ENCODE measurements at places on chromosomes 4 and X. TPM values are rescaled to one million over a fixed set of nuclear protein-coding genes. Genes with fewer than 3 reads are reported as not detected.

DNA sequence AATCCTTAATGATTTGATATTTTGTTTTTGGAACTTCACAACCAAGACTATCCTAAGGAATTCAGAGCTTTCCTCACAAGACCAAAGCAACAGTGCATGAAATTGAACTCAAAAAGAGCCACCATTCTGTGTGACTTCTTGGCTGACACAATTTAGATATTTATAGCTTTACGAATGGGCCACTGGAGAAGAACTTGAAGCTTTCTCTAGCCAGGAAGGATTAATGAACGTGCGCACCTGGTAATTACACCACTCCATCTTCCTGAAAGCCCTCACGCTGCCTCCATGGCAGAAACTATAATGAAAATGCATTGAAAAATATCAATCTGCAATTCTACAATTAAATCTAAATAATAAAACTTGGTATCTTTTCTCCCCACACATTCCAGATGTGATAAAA lies 1057.8 kb downstream of the DMD start:
- DNase-seq, result no peak

DNA sequence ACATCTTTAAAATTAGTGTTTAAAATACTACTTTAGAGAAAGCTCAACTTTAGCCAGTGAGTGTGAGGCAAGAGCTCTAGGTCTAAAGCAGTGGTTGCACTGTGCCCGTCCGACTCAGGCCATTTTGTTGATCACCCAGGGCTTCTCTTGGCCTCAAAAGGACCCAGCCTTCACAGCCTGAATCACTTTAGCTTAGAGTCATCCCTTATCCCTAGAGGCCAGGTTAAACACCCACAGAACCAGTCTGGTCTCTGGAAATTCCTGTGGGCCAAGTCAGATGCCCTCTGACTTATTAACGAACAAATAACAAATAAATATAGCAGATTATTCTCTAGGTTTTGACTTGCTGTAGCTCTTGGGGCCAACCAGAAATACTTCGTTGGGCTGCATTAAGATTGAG lies 102.3 kb downstream of the WWC2 start:
- DNase-seq, result no peak

SYP gene
- 11.0 TPM for total RNA-seq

SYN1 gene
- total RNA-seq, result 2.7 TPM

CT45A2 gene
- total RNA-seq, result not detected

- DNase-seq, result no peak
These were observed at the start of gene PDGFC for GRCh38 chr4:156971676-156972378. Gene PDGFC, minus strand, starts transcription at chr4:156971799. Its CDS starts 896 bp downstream, at chr4:156970903.

TLR10 gene
- not detected for total RNA-seq

DNA sequence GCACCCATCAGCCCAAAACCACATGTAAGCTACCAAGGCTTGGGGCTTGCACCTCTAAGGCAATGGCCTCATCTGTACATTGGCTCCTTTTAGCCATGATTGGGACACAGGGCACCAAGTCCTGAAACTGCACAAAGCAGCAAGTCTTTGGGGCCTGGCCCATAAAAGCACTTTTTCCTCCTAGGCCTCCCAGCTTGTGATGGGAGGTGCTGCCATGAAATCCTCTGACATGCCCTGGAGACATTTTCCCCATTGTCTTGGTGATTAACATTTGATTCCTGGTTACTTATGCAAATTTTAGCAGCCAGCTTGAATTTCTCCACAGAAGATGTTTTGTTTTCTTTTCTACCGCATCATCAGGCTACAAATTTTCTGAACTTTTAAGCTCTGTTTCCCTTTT lies 58.5 kb upstream of the PABPC4L start:
- DNase-seq, result no peak

DNA sequence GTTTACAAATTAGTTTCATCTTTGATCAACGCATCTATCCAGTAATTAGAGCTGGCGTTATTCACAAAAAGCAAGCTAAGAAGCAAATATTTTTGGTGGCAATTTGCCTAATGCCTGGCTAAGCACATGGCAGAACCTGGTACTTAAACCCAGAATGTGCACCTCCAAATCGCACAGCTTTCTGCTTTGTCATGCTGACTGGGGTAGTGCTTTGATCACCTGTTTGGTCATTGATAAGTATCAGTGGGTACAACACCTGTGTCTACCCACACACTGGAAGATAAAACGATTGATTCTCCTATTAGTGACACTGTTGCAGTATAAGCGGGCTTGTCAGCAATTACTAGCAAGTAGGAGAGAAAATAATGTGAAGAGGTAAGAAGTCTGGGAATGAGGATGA lies 1.9 kb downstream of the NUDT6 start:
- no peak for DNase-seq

- DNase-seq, result no peak
These were observed 178.4 kb upstream of the BMP3 start for GRCh38 chr4:80852061-80852460.

DNA sequence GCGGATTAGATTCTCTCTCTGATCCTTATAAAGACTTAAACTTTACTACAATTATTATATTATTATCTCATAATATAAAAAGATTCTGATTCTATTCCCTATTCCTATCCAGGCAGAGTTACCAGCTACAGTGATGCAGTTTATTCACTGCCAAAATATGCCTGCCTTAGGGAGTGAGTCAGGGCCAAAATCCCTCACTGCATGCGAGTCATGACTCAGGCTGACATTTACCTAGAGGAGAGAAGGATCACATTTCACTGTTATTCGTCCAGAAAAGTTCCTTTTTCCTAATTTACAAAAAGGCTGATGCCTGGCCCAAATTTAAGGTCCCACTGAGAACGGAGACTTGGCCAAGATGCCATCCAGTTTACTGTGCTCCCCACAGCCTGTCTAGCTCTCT lies 168.5 kb upstream of the LDB2 start:
- no peak for DNase-seq

CSAG1 gene
- not detected for total RNA-seq

DNA sequence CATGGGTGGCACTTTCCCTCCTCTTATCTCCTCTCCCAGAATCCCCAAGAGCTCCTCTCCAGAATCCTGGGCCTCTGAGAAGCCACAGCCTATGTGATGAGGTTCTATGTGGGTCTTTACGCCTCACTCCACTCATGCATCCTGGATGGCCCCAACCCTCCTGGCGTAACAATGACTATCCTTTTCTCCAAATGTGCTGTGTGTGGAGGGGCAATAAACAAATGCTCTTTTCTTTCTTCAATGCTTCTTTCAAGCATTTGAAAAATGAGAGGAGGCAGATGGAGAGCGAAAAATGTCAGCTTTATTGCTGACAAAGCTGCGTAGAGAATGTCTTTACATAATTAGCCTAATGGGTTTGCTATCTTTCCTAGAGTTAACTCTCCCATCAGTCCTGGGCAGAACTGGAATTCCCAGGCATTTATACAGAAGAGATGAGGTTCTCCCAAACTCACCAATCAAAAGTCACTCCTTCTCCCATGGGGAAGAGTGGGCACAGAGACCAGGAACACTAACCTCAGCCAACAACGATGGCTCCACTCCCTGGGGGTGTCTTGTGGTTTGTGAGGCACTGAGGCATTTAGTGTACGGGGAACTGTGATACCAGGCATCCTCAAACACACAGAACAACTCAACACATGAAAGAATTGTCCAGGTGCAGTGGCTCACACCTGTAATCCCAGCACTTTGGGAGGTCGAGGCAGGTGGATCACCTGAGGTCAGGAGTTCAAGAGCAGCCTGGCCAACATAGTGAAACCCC lies 118.9 kb upstream of the SLC34A2 start:
- DNase-seq, result no peak
